ENCODE measurements at places on chromosomes 5 and 9.

- DNase-seq, result no peak
Observed at GRCh38 chr9:111372297-111372696, 42.3 kb upstream of the OR2K2 start.

GRCh38 chr5:165914456-165914855 lies 2377.0 kb upstream of the WWC1 start:
- no peak for DNase-seq

DNA sequence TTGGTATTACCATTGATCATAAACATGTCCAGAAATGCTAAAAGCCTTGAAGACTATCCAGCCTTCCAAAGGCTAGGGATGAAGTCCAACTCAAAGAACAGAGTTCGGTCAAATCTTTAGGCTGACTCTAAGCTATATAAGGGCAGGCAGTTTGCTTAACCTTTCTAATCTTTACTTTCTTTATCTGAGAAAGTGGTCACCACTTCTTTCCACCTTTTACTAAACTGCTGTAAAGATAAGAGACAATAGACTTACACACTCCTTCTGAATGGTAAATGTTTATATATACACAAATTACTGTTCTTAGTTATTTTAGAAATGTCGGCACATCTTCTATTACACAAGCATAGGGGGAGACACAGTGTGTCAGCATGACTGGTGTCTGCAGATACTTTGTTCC lies 100.4 kb downstream of the NREP start:
- no peak for DNase-seq

DNA sequence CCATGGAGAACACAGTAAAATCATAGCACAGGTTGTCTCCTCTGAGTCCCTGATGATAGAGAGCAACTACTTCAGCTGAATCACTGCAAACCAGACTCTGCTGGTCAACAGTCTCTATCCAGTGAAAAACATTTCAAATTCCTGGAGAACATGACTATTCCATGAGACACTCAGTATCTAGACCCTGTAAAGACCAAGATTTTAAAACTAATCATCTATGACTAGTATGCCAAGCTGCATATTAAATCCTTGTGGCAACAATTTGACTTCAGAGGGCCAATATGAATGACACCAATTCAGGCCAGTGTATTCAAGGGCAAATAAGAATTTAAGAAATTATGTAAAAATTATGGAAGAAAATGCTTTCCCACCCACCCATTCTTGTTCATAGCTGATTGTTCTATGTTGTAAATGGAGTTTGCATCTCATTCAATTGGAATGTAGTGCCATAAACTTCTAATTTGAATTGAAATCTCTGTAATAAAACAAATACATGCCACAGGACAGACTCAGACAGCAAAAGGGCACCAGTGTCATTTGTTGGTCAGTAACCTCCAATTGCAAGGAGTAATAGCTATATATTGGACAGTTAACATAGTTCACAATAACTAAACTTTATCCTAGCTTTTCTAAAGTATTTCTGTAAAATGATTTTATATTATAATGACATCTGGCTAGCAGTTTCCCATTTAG lies 80.1 kb upstream of the LPAR1 start:
- no peak for DNase-seq

- DNase-seq, result no peak
Observed at GRCh38 chr5:111829701-111830100, 72.7 kb upstream of the NREP start.

- DNase-seq, result no peak
Observed at GRCh38 chr9:137685035-137685740, 66.4 kb downstream of the EHMT1 start.

DNA sequence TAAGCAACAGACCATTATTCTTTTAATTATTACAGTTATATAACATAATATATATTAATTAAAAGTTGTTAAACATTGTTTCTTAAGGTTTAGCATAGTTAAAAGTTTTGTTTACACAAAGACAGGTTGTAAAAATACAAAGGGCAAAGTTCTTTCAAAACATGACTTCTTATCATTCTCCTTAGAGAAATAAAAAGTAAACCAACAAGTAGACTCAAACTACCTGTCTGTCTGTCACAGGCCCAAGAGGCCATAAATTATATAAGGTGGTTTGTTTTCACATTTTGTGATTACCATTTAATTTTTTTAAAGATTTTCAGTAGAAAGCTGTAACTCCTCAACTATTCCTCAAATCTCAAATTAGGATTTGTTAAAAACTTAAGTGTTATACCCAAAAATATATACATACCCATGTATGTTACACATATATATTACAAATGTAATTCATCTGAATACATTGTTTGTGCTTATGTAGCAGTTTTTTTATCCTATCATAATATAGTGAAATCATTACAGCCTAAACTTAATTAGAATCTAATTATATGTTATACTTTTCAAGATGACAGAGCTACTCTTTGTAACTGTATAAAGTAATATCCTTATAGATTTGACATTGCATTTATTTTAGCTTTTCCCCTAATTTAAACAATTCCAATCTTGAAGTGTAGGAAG lies 93.8 kb upstream of the GRHPR start:
- DNase-seq, result no peak

GRCh38 chr5:14723701-14724132 lies 59.2 kb downstream of the OTULIN start:
- no peak for DNase-seq

GRCh38 chr9:135479469-135480052 lies at the start of gene PPP1R26:
Gene PPP1R26, plus strand, starts transcription at chr9:135479782. Its CDS starts 4,729 bp downstream, at chr9:135484511.
- no peak for DNase-seq

GRCh38 chr5:135944967-135945560 lies 9.7 kb downstream of the LECT2 start:
- DNase-seq, result peak; percentile 81

Data from renal pelvis (tissue), 12 donors.